ENCODE measurements at places on chromosomes 13 and 19.

DNA sequence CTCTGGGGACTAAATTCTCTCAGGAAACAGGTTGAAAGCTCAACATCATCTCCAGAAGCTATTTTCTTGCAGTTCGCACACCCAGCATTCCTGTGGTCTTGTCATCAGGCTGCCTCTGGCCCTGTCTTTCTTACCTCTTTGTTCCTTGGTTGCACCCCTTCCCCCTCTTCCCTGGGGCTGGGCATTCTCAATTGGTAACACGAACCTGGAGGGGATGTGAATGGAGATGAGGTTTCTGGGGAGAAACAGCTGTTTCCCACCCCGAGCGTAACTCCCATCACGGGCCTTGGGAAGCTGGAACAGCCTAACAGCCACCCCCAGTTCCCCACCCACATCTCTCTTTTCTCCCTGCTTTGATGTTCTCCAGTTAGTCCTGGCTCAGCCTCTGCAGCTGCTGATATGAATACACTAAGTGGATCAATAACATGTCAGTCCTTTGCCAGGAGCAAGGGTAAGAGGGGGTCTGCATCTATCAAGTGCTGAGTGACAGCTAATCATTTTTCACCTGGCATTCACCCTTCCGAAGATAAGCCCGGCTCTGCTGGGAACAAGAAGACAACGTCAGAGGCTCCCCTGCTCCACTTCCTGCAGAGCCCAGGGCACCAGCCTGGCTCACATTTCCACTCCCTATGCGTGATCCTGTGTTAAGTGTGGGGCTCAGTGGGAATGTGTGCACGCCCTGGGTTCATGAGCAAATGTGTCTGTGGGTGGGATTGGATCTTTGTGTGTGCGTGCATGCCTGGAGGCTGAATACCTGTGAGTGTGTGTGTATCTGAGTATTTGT lies 74.0 kb upstream of the KCTD15 start:
- DNase-seq: peak; percentile 34

DNA sequence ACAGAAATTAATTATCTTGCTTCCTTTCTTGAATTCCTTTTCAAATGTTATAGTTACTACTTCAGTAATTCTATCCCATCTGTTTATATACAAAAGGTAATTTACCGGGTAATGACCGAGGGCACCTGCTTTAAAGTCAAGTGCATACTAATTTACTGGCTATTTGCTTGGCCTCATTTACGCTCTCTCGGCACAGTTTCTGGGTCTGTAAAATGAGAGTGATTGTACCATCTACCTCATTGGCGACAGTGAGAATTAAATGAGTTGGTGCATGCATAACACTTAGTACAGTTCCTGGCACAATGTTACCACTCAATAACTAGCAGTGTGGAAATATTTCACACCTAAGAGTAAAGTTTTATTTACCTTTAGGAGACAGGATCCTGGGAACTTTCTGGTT lies 111.6 kb downstream of the GGACT start:
- DNase-seq: peak; percentile 81

GRCh38 chr13:109427148-109427547 lies 359.2 kb downstream of the IRS2 start:
- no peak for DNase-seq

DNA sequence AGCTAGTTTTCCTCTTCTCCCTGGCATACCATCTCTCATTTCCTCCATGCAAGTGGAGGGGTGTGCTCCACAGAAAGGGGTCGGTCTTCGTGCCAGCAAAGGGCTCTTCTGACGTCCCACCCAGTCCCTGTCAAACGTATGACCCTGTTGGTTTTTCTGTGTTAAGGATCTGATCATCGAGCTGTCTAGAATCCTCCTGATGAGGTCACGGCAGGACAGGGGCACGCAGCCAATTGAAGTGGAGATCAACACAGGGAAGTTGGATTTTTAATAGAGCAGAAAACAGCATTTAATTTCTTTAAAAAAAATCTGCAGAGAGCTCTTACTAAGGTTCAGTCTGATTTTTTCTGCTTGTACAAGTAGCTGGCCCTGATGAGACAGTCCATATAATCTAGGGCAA lies 339.4 kb downstream of the TEX29 start:
- DNase-seq: peak; percentile 53

GRCh38 chr13:109665781-109666249 lies 120.6 kb downstream of the IRS2 start:
- DNase-seq: no peak

DNA sequence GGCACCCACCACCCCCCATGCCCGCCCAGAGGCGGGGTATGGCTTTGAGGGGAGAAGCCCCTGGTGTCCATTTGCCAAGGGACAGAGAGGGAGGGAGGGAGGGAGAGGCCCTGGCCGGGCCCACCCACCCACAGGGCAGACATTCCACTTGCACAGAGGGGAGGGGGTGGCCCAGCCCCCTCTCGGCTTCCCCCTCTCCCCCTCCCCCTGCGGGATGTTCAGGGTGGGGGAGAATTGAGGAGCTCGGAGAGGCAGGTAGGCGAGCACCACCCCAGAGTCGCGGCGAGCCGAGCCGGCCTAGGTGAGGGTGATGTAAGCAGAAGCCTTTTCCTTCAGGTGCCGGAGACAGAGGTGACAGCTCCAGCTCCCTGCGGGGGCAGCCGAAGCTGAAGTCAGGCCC lies 12.3 kb downstream of the DPF1 start:
- no peak for DNase-seq

DNA sequence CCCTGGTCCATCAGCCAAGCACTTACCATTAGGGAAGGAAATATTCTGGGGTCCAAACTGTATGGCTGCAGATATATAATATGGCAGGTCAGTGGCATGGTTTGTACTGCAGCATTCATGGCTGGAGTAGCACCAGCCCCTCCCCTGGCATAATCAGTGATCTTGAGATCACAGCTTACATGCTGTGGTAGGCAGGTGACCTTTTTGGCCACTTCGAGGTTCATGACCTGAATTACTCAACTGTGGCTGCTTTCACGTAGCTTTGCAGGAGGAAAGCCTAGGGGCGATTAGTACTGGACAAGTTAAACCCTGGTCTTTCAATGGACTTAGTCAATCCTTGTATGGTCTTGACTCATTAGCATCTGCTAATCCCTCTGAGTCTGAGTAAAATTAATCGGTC lies 169.8 kb downstream of the SPRY2 start:
- no peak for DNase-seq

DNA sequence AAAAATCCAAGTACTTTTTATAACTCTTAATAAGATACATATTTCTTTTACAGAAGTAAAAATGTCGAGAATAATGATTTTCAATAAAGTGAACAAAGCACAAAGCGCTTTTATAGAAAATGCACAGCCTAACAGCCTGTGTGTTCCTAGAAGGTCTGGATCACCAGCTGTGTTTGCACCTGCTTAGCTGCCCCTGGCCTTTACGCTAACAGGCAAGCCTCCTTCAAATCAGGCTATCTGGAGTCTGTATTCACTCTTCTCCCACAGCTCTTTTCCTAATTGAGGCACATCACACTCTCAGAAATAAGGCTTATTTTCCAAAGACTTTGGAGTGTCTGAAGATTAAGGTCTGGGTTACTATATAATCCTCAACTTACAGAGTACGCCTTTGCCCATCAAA lies 183.1 kb downstream of the LHFPL6 start:
- peak; percentile 83 for DNase-seq

- no peak for DNase-seq
Observed at GRCh38 chr19:8180018-8180417, 29.2 kb upstream of the CERS4 start.

GRCh38 chr13:38045278-38046048 lies 175.9 kb upstream of the TRPC4 start:
- peak; percentile 3 for DNase-seq

DNA sequence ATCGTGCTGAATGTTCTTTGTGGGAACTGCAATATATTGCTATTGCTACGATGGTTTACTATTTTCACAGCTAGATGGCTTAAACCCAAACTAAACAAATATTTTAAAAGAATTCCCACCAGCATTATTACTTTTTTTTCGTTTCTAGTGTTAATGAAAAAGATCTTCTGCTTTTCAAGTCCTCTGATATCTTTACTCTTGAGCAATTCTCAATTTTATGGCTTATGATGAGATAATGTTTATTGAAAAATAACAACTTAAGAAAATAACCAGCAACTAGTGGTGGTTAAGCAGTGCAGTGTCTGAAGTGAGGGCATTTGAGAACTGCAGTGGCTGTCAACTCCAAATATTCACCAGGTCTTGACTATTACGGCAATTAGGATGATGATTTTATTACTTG lies 360.4 kb downstream of the ENOX1 start:
- no peak for DNase-seq

- no peak for DNase-seq
Observed at GRCh38 chr19:41994521-41994971, 516 bp upstream of the ATP1A3 start.

GRCh38 chr13:109274188-109274821 lies 512.1 kb downstream of the IRS2 start:
- DNase-seq: no peak

DNA sequence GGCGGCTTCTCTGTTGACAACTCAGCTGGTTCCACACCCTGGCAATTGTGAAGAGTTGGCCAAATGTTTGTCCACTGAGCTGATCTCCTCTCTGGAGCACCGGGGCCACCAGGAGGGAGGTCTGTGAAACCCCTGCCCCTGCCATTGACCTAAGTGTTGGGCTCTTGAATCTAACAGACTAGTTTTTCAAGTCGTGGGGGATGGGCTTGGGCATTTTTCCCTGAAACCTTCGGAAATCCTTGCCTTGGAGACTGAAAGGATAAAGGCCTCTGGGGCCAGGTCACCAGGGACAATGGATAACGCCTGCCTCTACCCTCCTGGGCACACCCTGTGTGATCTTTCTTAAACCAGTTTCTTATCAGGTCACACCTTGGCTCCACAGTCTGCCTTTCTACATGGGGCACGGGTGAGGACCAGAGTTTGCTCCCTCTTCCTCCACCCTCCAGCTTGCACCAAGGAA lies 881 bp downstream of the GEMIN7 start:
- DNase-seq: no peak

GRCh38 chr19:32824191-32824751 lies 45.3 kb downstream of the SLC7A9 start:
- DNase-seq: no peak

DNA sequence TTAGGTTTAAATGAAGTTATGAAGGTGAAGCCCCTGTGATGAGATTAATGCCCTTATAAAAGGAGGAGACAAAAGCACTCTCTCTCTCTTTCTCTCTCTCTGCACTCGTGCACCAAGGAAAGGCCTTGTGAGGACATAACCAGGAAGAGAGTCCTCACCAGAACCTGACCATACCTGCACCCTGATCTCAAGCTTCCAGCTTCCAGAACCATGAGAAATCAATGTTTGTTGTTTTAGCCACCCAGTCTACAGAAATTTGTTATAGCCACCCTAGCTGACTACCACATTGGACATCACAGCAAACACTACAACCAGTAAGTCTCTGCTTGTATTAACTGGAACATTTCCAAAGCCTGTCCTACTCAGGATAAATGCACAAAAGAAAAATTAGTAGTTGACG lies 34.7 kb upstream of the WDFY2 start:
- no peak for DNase-seq

DNA sequence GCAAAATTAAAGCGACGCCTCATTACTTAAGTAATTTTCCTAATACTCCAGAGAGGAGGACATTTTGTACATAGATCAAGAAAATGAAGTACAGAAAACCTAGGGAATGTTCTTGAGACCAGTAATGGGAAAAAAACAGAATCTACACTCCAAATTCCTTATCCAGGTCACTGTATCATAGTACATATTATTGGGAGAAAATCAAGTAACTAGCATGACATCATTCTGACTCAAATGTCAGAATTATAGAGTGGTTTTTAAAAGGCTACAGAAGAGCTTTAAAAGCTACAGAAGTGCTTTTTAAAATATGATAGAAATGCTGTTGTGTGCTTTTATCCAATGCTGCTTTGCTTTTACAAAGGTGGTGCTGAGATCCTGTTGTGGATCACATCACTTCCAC lies 86.3 kb upstream of the SLC15A1 start:
- no peak for DNase-seq

DNA sequence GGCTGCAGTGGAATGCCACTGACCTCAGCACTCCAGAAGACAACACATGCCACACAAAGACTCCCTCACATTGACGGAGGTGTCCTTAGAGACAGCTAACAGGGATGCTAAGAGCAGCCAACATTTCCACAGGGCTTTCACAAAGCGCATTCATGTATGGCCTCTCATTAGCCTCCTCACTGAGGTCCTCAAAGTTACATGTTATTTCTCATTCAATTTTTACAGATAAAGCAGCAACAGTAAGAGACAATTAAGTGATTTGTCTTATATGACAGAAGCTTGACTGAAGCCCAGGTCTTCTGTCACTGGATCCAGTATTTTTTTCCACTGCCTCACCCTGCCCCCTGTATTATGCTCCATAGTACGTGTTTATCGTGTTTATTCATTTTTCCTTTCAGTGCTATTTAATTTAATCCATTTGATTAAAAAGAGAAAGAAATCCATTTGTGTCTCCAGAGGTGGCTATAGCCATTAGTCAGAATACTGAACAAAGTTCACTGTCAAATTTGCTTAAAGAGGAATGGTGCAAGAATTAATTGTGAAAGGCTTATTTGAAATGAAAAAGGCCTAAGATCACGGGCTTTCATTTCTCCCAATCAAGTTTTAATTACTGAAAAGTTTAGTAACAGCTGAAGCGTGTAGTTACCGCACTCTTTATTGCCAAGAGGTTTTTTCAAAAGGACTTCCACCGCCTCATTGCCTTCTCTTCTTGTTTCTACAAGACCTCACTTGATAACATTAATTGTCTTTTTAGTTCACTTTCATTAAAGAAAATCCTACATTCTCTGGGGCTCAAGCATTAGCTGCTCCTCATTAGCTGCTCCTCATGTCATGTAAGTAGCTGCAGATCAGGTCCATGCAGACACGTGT lies 115.0 kb downstream of the COG6 start:
- no peak for DNase-seq

DNA sequence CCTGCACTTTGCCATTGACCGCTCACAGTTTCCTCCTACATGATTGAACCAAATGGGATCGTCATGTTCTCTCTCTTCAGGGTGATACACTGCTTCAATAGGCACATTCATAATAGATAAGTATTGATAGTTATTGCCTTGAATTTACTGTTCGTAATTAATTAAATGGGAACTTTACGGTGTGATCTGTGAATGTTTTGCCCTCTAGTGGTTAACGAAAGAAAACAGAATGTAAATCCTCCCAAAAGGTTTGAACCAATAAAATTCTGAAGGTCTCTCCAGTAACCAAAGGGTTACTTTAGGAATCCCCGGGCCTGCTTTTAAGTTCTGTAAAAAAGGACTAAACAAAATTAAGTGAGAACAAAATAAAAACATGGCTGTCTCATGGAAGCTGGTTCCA lies 389.3 kb downstream of the DACH1 start:
- DNase-seq: no peak

DNA sequence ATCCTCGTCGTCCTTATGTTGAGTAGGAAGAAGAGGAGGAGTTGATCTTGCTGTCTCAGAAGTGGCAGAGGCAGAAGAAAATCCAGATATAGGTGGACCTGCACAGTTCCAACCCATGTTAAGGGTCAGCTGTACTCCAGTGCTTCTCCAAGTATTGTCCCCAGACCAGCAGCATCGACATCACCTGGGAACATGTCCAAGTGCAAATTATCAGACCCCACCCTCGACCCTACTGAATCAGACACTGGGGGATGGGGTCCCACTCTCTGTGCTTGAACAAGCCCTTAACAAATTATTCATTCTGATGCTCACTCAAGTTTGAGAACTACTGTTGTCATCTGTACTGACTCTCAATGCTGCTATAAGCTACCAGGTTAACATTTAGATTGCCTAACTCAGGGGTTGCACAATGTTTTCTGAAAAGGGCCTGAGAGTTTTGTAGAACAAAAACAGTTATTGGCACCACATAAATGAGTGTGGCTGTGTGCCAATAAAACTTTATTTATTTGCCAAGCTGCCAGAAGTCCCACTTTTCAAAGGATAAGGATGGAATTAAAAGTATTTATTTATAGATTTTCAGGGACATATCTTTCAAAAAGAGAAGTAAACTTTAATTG lies 226.7 kb upstream of the IPO5 start:
- DNase-seq: no peak
